ENCODE measurements at places on chromosomes 7 and 10.

GRCh38 chr10:43137717-43138020 lies 576 bp upstream of the CSGALNACT2 start:
- DNase-seq = peak; percentile 16

GRCh38 chr10:86344714-86345161 lies 21.9 kb downstream of the GRID1 start:
- DNase-seq = no peak

GRCh38 chr10:127920306-127921074 lies 13.6 kb downstream of the PTPRE start:
- no peak for DNase-seq

- DNase-seq = no peak
These were observed 158.4 kb upstream of the TMEM72 start for GRCh38 chr10:44752451-44753441.

DNA sequence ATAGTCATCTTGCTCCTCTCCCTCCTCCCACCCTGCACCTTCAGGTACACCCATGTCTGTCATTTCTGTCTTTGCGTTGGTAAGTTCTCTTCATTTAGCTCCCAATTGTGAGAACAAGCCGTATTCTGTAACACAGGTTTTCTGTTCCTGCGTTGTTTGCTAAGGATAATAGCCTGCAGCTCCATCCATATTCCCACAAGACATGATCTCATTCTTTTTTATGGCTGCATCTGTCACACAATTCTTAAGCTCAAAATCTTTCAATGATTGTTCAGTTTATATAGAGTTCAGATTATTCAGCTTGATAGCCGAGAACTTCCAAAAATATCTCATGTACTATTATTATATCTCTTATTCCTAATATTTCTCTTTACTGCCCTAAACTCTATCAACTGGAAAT lies 16.0 kb upstream of the TMEM168 start:
- DNase-seq = no peak

GRCh38 chr10:112261281-112261822 lies 21.8 kb upstream of the TECTB start:
- no peak for DNase-seq

DNA sequence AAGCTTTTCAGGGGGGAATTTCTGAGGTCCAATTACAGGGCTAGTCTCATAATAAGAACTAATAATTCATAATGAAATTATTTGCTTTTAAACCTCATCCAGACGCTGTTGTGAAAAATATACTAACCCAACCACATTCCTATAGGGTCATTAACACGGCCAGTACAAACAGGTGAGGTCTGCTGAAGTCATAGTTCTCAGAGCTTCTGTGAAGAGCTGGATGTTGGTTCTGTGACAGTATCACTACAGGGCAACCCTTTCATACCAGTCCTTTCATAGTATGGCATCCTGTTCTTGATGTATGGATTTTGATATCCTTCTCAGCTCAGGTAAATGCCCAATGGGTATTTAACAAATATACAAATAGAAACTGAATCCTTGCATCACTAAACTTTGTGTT lies 62.3 kb upstream of the FAM133B start:
- DNase-seq = no peak

DNA sequence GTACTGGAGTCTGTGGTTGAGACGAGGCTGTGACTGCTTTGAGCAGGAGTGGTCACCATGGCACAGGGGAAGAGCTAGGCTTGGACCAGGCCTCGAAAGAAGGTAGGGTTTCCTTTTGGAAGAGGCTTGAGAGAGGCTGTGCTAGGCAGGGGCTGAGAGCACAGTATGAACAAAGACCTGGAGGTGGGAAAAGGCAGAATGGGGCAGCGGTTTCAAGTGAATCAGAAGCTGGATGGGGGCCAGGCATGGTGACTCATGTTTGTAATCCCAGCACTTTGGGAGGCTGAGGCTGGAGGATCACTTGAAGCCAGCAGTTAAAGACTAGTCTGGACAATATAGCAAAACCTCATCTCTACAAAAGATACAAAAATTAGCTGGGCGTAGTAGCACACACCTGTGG lies 65.9 kb downstream of the CLIP2 start:
- DNase-seq = peak; percentile 4

DNA sequence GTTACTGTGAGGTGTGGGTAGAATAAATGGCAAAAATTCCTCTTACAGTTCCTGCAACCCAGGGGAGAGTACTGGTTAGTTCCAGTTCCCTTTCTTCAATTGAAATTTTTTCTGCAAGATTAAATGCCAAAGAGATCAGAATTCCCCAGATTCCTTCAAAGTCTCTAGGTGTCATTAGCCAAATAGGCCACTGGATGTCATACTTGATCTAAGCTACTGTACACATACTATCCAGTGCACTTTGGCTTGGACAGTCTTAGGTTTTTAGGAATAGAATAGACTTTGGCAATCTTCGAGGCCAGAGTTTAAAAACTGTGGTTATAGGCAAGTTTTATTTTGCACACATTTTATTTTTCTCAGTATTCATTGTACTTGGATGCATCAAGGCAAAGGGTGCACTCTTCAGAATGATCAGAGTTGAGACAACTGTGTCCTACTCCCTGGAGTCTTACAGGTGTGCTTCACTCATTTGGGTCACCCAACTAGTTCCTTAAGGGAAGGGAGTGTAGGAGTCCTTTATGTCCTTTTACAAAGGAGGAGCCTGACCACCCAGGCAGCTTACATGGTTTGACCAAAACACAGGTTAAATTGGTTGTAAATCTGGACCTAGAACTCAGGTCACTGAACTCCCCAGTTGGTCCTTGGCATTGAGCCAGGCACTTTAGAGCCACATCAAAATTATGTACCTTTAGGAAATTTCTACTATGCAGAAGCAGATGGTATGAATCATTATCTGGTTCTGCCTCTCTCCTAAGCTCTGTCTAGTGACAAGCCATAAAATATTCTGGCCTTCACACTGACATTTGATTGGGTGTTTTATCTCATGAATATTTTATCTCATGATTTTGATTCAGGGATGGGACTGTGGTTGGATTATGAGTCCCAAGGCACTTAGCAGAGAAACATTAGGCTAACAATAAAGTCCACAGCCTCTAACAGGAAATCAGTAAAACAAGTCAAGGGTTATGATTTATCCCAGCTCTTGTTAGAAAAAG lies 49.5 kb downstream of the ASAH2B start:
- no peak for DNase-seq

DNA sequence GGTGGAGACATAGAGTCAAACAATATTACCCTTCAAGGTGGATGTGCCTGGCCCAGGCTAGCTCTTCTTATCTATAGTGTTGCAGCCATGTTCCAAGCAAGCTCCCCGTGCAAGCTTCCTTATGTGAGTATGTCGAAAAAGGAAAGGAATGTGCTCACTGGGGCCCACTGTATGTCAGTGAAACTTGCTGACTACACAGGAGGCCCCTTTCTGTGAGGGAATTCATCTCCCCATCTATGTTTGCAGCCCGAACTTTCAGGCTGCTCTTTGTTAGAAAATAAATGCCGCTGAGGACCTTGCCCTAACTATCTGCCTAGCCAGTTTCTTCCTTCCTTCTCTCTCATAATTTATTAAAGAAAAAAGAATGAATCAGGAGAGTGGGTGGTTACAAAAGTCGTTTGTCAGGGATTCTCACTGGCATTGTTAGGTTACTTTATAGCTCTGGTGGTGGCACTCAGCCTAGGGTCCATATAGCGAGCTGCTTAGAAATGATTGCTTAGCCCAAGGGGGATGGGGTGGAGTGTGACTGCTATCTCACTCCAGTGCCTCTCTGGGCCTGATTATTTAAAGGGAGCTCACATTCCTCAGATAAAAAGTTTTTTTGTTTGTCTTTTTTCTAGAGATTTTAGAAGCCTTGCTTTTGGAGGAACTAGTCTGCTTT lies 302.1 kb downstream of the ABCA13 start:
- DNase-seq = no peak

DNA sequence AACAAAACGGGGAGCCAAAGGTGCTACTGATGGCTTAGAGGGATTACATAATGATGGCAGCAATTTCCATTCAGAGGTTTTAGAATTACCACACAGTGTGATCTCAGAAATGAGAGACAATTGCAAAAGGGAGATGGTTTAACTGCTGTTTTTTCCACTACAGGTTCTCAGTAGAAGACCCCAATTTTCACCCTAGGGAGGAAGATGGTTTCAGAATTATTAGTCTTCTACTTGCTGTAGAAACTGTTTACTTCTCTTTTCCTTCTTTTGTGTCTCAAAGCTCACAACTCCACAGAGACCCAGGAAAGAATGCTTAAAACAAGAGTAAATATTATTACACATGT lies 226.5 kb downstream of the INHBA start:
- DNase-seq = no peak

DNA sequence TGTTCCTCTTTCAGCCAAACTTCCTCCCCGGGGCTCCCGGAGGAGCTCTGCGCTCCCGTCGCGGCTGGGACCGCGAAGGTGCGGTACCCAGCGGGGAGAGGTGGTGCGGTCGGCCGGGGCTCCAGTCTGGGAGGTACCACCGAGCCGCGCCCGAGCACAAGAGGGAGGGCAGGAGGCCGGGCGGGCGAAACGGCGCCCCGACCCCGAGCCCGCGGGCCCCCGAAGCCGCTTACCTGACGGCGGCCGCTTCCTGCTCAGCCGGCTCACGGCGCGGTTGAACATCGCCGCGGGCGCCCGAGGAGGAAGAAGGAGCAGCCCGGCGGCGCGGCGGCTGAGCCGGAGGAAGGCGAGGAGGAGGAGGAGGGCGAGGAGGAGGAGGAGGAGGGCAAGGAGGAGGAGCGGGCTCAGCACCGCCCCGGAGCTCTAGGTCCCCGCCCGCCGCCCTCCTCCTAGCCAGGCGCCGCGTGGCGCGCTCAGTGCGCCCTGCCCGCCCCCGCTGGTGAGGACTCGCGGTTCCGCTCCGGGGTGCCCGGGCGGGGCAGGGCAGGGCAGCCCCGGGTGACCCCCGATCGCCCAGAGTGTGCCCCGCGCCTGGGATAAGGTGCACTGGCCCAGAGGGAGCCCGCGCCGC lies at the start of gene RGS10:
TSS of gene RGS10 (minus strand) at position 363 of the 631 bp plus-strand sequence. CDS start at position 282, 81 bp downstream.
- DNase-seq = no peak

- no peak for DNase-seq
These were observed 12.1 kb downstream of the SAP25 start for GRCh38 chr7:100561491-100562194.

- DNase-seq = no peak
These were observed 8.3 kb downstream of the HOXA4 start for GRCh38 chr7:27122077-27122910.

GRCh38 chr10:98391065-98391464 lies 23.9 kb downstream of the PYROXD2 start:
- no peak for DNase-seq

DNA sequence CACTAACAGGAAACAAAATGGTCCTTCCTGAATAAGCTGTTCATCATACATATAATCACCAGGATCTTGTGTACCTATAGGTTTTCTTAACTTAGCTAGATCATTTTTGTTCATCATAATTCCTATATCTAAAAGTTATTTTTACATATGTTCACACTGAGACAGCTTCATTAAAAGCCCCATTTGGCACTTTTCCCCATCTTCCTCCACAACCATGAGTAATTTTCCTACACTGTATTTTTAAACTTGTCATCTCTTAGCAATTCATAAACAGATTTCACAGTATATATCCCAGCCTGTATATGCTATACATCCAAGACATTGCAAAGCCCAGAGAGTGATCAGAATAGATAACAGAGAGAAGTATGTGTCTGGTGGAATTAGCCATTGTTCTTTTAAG lies 28.3 kb downstream of the ZNF365 start:
- no peak for DNase-seq

GRCh38 chr10:5584895-5585516 lies 60.2 kb downstream of the CALML3 start:
- no peak for DNase-seq

GRCh38 chr7:73647725-73648592 lies 19.7 kb upstream of the VPS37D start:
- DNase-seq = peak; percentile 57

- no peak for DNase-seq
These were observed 849.4 kb downstream of the CCSER2 start for GRCh38 chr10:85177767-85178166.

DNA sequence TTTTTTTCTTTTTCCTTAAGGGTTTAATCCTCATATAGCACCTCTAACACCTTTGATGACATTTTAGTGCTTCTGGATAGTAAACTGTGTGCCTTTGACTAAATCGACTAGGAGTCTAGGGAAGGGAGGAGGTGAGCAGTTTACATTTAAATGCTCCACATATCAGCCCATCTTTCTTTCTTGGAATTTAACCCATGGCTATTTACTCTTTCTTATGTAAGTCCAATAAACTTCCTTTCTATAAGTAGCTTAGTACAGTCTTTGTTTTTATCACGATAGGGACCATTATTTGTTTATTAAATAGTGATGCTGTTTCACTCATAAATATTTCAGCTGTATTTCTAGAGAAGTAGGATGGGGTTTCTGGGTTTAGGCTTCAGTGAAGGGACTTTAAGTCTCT lies 669.9 kb downstream of the AUTS2 start:
- DNase-seq = no peak

GRCh38 chr7:91940572-91941341 lies at the start of gene AKAP9:
TSS of gene AKAP9 (plus strand) at chr7:91940862. CDS start at chr7:91941100, 238 bp downstream.
- DNase-seq = peak; percentile 88

GRCh38 chr10:35685402-35685801 lies 43.3 kb upstream of the FZD8 start:
- no peak for DNase-seq

GRCh38 chr7:24871770-24872169 lies 108.2 kb downstream of the OSBPL3 start:
- DNase-seq = no peak

- DNase-seq = no peak
These were observed 43.1 kb downstream of the AMZ1 start for GRCh38 chr7:2730846-2731770.

DNA sequence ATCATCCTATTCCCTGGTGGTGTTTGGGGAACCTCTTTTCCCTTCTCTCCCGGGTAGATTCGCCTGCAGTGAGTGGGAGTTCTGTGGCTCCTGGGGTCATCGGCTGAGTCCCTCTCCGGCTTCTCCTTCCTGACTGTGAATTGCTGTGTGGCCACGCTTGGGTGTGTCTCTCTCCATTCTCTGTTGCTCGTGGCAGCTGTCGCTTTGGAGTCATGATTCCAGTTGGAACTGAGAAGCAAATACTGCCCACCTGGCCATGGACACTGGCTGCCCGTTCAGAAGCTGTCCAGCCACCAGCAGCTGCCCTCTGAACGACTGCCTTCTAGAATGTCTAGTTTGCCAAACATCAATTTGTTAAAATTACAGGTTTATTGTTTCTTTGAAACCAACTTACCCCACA lies 23.1 kb upstream of the PITRM1 start:
- DNase-seq = no peak

DNA sequence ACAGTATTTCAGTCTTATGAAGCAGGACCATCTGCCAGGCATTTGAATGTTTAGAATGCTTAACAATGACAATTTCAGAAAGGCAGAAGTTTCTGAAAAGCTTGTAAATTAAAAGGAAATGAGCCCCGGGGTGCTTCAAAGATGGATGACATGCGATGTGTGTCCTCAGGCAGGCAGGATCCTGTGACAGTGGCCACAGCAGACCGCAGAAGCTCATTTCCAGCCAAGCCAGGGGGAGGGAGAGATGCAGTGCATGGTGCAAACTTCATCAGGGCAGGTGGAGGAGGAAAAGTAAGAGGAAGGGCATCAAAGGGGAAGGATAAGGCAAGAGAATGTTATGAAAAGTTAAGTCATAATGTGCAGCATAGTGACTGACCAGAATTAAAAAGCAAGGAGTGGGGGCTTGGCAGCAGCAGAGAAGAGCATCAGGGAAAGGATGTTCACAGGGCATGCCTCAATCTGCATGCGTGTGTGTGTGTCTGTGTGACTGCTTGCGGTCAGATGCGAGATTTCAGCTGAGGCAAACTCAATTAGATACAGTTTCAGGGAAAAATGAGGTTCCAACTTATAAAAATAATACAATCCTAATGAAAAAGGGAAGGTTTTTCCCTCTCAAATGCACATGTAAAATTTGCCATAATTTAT lies 173.7 kb downstream of the COBL start:
- no peak for DNase-seq

All from NCI-H1105 treated with DMSO at 0.1 percent for 48 hours (cell line).